Forelimb muscle (tissue), 1 donor: ENCODE measurements at places on chromosomes 5 and 9.

- no peak for DNase-seq
Measured at GRCh38 chr5:90438100-90438499, 28.5 kb upstream of the CETN3 start.

- no peak for DNase-seq
Measured at GRCh38 chr9:123645126-123645525, 284.8 kb downstream of the DENND1A start.

- no peak for DNase-seq
Measured at GRCh38 chr5:168214071-168214470, 77.4 kb upstream of the WWC1 start.

- peak; percentile 78 for DNase-seq
Measured at GRCh38 chr9:108271646-108272348, 584.0 kb downstream of the ACTL7B start.

DNA sequence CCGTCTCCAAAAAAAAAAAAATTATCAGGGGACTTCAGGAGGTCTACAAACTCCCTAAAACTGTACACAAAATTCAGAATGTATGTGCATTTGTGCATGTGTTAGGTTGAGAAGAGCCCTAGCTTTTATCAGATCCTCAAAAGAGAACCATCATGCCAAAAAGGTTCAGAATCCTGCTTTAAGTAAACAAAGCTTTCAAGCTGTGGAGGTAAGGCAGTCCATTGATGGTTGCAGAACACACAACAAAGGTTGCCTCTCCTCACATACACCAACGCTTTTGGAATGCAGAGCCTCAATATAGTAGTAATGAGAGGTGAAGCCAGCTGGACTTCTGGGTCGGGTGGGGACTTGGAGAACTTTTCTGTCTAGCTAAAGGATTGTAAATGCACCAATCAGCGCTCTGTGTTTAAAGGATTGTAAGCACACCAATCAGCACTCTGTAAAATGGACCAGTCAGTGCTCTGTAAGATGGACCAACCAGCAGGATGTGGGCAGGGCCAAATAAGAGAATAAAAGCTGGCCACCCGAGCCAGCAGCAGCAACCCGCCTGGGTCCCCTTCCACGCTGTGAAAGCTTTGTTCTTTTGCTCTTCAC is 57.9 kb upstream of the RNF38 start:
- no peak for DNase-seq

DNA sequence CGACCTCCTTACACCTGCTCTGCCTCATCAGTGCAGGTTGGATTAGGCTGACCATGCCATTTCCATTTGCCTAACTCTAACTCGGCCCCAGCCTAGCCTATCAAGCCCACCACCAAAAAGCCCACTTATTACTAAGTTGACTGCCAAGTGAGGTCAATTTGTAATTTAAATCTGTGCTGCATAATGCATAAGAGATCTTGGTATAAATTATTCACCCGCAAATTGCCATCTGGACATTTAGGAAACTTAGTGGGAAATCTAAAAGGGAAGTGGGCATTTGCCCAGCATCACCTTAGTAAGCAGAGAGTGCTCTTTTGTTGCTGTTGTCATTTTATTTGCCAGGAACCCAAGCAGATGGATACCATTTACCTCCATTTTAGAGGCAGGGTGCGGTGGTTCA is 143.0 kb downstream of the SPOCK1 start:
- no peak for DNase-seq

- DNase-seq: no peak
Measured at GRCh38 chr9:84922051-84922450, 252.5 kb downstream of the NTRK2 start.

GRCh38 chr5:154470947-154471870 is 6.8 kb downstream of the HAND1 start:
- DNase-seq: no peak

GRCh38 chr9:136689108-136689460 is 1.8 kb upstream of the AGPAT2 start:
- no peak for DNase-seq

GRCh38 chr9:113326230-113326629 is 13.8 kb downstream of the WDR31 start:
- no peak for DNase-seq

GRCh38 chr5:18798058-18798457 is 1163.8 kb downstream of the TAF11L14 start:
- no peak for DNase-seq
